T-helper 17 cell (primary cell): ENCODE measurements at places on chromosomes 3 and 15.

GRCh38 chr3:176663387-176663786 is 533.9 kb downstream of the TBL1XR1 start:
- no peak for DNase-seq

DNA sequence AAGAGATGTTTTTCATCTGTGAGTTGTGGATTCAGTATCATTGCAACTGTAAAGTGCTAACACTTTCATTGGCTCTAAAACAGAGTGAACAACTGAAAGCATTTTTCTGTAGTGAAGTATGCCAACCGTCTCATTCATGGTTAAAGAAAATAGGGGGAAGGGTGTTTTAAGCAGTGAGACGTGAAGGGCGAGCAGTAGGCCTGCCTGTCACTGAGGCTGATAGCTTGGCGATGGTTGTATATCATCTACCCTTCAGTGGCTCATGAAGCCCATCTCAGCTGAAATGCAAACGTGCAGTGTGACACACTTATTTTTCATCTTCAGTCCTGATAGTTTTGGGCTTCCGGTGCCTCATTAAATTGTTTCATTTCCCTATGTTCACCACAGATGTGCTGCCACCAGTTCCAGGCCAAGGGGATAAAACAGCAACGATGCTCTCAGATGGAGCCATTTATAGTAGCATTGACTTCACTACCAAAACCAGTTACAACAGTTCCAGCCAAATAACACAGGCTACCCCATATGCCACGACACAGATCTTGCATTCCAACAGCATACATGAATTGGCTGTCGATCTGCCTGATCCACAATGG is 562.0 kb downstream of the ROBO2 start:
- no peak for DNase-seq

GRCh38 chr3:145134738-145135137 is 1026.2 kb downstream of the PLOD2 start:
- no peak for DNase-seq

- no peak for DNase-seq
These were observed 72.3 kb downstream of the CD200R1L start for GRCh38 chr3:112774293-112774926.

GRCh38 chr3:21054064-21054463 is 696.9 kb downstream of the ZNF385D start:
- no peak for DNase-seq

- no peak for DNase-seq
These were observed 48.8 kb downstream of the GTPBP8 start for GRCh38 chr3:113039546-113039945.

DNA sequence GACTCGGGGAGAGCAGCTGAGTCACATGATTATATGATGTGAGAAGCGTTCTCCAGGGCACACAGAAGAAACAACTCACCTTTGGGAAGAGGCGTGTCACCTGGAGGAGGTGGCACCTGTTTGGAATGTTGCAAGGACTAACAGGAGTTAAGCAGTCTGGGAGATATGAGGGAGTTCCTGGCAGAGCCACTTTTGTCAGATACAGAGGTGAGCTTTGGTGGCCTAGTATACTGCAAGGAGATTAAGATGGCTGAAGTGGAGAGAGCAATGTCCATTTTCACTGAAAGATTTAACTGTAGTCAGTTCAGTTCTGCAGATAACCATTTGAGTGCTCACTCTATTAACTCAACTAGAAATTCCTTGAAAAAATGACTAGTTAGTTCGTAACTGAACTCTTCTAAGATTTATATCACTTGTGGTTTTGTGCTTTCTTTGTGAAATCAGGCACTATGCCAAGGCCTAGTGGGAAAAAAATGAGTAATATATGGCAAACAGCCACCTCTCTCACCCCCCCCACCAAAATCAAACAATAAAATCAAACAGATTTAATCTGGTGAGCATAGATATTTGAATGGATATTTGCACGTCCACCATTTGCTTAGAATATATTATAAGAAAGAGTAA is 61.3 kb downstream of the CRYBG3 start:
- no peak for DNase-seq
